ENCODE measurements at places on chromosomes 1 and 21. TPM values are rescaled to one million over a fixed set of nuclear protein-coding genes. Genes with fewer than 3 reads are reported as not detected.

- H3K27ac ChIP-seq = peak overlapping the region; percentile 97
- no peak overlapping the region for H3K4me3 ChIP-seq
- peaks cover 100% of the 10 kb centered on the region for H3K4me1 ChIP-seq
- no peaks in the 10 kb centered on the region for H3K27me3 ChIP-seq
These were observed 111.1 kb downstream of the CASZ1 start for GRCh38 chr1:10685196-10685807.

DNA sequence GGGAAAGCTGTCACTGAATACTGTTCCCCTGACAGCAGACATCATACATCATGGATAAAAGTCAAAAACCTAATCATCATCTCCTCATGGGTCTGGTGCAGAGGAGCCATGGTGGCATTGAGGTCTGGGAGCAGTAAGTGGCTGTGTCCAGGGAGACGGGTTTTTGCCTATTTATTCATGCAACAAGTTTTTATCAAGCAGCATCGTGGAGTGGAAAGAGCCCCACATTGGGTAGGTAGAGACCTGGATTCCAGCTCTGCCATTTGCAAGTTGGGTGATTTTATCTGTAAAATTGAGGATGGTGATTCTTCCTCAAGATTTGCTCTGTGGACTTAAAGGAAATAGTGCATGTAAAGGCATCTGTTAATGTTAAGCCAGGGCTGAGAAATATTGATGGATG, 4.2 kb downstream of the CACHD1 start:
- no peak overlapping the region for H3K27ac ChIP-seq
- no peaks in the 10 kb centered on the region for H3K36me3 ChIP-seq
- H3K4me1 ChIP-seq = peaks cover 88% of the 10 kb centered on the region
- no peak overlapping the region for H3K4me3 ChIP-seq

Gene USH2A
- 0.58 TPM for total RNA-seq

DNA sequence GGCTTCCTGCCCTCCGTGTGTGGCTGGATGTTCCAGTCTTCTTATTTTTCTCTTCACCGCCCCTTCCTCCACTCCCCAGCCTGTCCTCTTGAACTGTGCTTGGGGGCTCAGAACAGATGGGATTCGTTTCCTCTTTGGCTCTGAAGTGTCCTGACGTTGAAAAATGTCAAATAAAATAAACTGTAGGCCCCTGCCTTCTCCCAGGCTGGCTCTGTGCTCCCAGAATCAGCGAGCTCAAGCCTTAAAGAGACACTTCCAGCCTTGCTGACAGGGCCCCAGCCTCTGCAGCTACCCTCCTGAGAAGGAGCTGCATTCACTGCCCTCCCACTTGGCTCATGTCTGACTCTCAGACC, 104.2 kb upstream of the IPO9 start:
- peak overlapping the region; percentile 88 for H3K27ac ChIP-seq
- no peaks in the 10 kb centered on the region for H3K36me3 ChIP-seq
- no peaks in the 10 kb centered on the region for H3K27me3 ChIP-seq
- peaks cover 21% of the 10 kb centered on the region for H3K4me1 ChIP-seq

Gene ETV3L
- not detected for total RNA-seq

DNA sequence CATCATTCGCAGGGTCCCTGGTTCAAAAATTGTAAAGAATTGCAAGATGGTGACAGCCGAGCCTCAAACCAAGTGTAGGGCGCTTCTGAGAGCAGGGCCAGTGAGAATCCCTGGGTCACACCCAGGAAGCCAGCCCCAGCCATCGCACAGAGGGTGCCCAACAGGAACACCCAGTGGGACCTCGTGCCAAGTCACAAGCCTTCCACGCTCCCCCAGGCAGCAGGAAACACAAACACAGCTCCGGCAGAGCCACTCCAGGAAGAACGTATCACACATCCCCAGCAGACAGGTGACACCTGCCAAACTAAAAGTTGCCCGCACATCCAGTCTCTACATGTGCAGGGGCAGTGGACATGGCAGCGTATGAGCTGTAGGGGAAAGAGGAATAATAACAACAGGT, 20.2 kb downstream of the DHRS3 start:
- H3K27me3 ChIP-seq = peaks cover 10% of the 10 kb centered on the region
- H3K36me3 ChIP-seq = no peaks in the 10 kb centered on the region
- DNase-seq = no peak
- no peak overlapping the region for H3K4me3 ChIP-seq
- H3K27ac ChIP-seq = peak overlapping the region; percentile 87

- no peaks in the 10 kb centered on the region for H3K27me3 ChIP-seq
- peaks cover 82% of the 10 kb centered on the region for H3K36me3 ChIP-seq
- H3K4me3 ChIP-seq = no peak overlapping the region
- no peaks in the 10 kb centered on the region for H3K4me1 ChIP-seq
- H3K27ac ChIP-seq = no peak overlapping the region
These were observed 8.1 kb downstream of the PSMG1 start for GRCh38 chr21:39175154-39175553.

DNA sequence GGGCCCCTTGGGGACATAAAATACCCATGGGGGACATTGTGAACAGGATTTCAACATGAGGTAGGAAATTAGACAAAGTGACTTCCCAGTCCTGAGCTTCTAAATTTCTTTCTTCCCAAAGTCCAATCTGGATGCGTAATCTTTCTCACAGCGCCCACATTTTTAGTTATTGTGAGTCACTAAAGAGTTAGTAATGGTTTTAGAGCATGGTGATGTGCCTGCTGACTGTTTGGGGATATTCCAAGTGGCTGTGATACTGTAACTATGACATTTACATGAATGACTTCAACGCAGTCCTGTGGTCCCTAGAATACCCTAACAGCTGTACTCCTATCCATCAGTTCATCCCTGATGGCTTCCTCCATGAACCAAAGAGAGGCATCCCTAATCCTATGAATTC, 224.0 kb upstream of the COA6 start:
- no peak overlapping the region for H3K27ac ChIP-seq
- H3K36me3 ChIP-seq = no peaks in the 10 kb centered on the region
- no peak for DNase-seq
- H3K4me3 ChIP-seq = no peak overlapping the region
- H3K4me1 ChIP-seq = no peaks in the 10 kb centered on the region

- peaks cover 46% of the 10 kb centered on the region for H3K4me1 ChIP-seq
- H3K4me3 ChIP-seq = no peak overlapping the region
- DNase-seq = no peak
- H3K36me3 ChIP-seq = peaks cover 76% of the 10 kb centered on the region
- H3K27me3 ChIP-seq = no peaks in the 10 kb centered on the region
These were observed 56.0 kb downstream of the SASS6 start for GRCh38 chr1:100076744-100077143.

Gene ASTN1
- 0.72 TPM for total RNA-seq
